Liver (tissue), 10 donors: ENCODE measurements at places on chromosomes 4 and X.

DNA sequence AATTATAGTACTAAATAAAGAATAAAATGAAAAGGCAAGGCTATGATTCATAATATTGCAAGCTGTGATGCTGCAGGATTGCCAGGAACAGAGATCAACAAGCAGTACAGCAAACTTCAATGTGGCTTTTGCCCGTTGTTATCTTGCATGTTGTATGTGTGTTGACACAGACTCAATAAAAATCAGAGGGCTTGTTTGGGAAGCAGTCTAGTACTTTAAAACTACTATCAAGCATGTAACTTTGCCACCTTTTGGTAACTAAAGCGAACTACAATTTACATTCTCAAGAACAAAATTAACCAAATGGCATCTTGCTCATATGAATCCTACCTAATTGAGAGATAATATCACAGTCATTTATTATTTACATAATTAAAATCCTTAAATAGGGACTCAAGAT lies 79.8 kb upstream of the GPM6A start:
- no peaks in the 10 kb centered on the region for H3K27me3 ChIP-seq
- H3K27ac ChIP-seq = no peak overlapping the region
- H3K36me3 ChIP-seq = no peaks in the 10 kb centered on the region
- DNase-seq = no peak

- no peak overlapping the region for H3K27ac ChIP-seq
- H3K4me1 ChIP-seq = no peaks in the 10 kb centered on the region
- H3K36me3 ChIP-seq = no peaks in the 10 kb centered on the region
- H3K4me3 ChIP-seq = no peak overlapping the region
Observed at GRCh38 chr4:76665153-76665552, 230.1 kb downstream of the SHROOM3 start.

DNA sequence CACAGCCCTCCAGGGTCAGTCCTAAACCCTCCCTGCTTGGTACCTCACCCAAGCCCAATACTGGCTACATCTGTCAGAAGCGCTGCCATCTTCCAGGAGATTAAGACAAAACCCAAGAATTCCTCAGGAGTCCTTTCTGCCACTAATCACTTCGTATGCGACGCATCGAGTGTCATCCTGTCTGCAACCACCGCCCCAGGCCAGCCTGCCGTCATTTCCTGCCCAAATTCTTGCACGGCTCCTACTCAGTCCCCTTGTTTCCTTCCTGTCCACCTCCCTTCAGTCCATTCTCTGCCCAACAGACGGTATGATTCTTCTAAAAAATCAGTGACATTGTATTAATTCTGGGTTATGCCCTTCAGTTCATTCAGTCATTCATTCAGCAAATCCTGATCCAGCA lies 113.6 kb downstream of the NFKB1 start:
- H3K36me3 ChIP-seq = peaks cover 62% of the 10 kb centered on the region
- H3K4me3 ChIP-seq = no peak overlapping the region
- H3K4me1 ChIP-seq = no peaks in the 10 kb centered on the region
- DNase-seq = no peak
- H3K27me3 ChIP-seq = no peaks in the 10 kb centered on the region

DNA sequence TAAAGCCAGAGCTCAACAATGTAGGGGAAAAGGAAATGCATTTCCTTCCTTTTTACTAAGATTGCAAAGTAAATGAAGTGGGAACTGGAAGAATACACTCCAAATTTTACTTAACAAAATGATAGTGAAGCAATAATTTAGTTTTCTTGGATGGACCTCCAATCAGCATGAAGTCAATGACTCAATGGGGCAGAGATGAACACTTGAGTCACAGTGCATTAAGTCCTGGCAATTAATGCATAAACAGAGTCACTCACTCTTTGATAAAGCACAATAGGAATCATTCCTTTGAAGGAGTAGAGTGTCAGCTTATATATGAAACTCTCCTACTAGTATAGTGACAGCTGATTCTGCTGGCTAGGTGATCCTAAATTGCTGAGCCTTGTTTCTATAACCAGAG lies 66.7 kb upstream of the FRAS1 start:
- DNase-seq = no peak
- no peaks in the 10 kb centered on the region for H3K4me1 ChIP-seq
- no peak overlapping the region for H3K4me3 ChIP-seq
- H3K27ac ChIP-seq = no peak overlapping the region
